A549 (cell line): ENCODE measurements at places on chromosomes 6 and 20.

GRCh38 chr6:158993639-158994038 is 6.4 kb downstream of the RSPH3 start:
- DNase-seq, result no peak

DNA sequence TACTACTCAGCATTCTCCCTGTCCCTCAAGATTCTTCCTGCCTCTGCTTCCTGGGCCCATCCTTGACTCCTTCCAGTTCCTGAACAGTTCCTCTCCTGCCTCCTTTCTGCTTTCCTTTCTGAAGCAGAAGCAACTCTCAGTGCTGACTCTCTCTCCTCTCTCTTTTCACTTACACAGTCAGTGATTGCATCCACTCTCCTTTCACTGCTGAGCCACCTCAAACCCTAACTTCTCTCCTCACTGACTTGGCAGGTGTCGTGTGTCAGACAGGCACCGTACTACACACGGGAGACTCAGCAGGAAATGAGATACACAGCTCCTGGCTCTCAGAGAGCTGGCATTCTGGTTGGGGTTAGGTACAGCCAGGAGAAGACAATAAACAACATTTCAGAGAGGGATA is 5.6 kb downstream of the ABHD16A start:
- no peak for DNase-seq

- no peak for DNase-seq
These were observed 251.6 kb downstream of the ERMARD start for GRCh38 chr6:170003027-170003426.

DNA sequence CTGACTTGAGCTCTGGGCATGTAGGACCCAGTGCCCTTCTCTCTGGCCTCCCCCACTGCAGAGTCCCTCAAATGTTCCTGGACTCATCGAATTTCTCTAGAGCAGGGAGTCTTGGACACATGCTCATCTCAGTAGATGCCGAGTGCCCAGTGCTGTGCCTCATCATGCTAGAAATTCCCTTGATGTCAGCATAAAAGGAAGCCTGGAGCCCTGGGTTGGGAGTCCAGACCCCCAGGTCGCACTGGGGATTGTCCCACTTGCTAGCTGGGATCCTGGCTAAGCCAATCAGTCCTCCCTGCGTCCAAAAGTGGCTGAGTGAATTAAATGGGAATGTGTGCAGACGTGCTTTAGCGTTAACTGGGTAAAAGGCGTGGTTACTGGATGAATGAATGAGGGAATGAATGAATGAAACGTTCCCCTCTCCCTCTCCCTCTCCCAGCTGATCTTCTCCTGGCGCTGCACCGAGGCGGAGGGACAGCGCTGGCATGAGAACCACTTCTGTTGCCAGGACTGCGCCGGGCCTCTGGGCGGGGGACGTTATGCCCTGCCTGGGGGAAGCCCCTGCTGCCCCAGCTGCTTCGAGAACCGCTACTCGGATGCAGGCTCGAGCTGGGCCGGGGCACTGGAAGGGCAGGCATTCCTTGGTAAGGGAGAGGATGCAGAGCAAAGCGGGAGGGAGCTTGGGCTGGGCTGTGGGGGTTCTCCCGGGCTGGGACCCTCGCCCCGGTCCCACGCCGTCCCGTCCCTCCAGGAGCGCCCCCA is 1.6 kb upstream of the TOMM6 start:
- DNase-seq, result no peak

DNA sequence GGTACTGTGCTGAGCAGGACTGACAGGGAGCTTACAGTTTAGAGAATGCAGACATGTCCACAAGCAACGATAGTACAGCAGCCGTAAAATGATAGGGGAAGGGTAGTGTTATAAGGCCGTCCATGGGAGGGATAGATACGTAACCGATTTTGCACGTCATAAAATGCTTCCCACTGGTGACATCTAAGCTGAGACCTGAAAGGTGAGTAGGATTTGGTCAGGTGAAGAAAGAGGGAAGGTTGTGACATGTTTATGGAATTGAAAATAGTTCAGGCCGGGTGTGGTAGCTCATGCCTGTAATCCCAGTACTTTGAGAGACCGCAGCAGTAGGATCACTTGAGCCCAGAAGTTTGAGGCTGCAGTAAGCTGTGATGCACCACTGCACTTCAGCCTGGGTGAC is 25.6 kb downstream of the SNX9 start:
- no peak for DNase-seq

DNA sequence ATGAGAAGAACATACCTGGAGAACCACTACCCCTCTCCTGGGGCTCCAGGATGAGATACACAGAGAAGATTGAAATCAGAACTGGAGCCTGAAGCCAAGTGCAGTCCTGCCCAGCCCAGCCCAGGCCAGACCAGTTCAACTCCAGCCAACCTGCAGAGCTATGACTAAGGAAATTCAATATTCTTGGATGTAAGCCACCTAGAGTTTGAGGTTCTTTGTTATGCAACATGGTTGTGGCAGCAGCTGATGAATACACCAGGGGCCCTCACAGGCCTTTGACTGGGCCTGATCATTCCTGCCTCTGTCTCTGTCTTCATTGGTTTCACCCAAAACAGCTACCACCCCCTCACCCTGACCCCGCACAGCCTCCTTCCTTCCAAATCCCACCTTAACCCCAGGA is 167.8 kb downstream of the LRFN2 start:
- DNase-seq, result peak; percentile 9

DNA sequence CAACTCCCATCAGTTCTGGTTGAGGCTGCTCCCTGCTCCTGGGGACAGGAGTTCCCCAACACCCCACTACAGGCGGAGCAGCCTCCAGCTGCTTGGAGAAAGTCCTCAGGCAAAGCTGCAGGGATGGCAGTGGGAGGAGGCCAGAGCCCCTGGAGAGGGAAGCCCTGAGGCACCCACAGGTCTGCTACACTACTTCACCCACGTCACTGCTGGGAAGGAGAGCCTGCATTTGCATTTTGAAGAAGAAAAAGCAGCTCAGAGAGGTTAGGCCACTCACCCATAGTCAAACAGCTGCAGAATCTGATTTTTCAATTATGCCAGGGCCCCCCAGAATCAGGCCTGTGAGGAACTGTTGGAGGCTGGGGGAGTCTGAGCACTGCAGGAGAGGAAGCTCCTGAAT is 17.2 kb downstream of the BFSP1 start:
- no peak for DNase-seq

DNA sequence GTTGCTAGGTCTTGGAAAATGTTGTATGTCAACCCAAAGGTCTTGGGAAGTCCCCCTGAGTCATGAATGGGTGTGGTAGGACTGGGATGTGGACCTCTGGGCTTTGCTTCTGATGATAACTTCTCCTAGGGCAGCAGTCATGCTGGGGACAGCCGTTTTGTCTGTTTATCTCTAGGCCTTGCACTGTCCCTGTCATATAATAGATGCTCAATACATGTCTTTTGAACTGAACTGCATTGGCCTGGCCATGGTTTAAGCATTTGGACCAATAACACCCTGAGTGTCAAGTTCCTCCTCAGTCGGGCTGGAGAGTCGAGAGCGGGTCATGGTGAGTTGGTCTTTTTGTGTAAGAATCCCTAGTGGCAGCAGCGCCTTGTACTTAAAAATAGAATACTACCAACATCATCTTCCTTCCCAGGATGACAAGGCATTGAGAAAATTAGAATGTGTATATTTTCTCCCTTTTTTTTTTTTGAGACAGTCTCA is 43.1 kb downstream of the E2F3 start:
- DNase-seq, result peak; percentile 38

- DNase-seq, result no peak
These were observed at the start of gene HLA-DRB1 for GRCh38 chr6:32589596-32590449. Gene HLA-DRB1, minus strand, starts transcription at chr6:32589848. Its CDS starts 106 bp downstream, at chr6:32589742.

- no peak for DNase-seq
These were observed 345.6 kb downstream of the CDC5L start for GRCh38 chr6:44733126-44733525.

DNA sequence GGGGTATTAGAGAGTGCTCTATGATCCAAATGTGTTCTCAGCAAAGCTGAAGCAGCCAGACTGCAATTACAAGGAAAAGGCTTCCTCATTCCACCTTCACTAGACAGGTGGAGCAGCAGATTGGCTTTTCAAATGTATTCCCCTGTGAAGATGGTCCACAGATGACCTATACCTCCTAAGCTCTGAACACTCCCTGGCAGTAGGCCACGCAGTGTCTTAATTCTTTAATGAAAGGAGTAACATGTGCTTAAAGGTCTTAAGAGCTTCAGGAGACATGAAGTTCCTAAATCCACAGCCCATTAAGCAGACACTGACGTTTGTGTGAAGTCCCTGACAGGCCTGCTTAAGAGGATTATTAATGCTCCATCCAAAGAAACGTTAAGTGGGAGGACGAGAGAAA is 138.9 kb upstream of the NUP153 start:
- no peak for DNase-seq

DNA sequence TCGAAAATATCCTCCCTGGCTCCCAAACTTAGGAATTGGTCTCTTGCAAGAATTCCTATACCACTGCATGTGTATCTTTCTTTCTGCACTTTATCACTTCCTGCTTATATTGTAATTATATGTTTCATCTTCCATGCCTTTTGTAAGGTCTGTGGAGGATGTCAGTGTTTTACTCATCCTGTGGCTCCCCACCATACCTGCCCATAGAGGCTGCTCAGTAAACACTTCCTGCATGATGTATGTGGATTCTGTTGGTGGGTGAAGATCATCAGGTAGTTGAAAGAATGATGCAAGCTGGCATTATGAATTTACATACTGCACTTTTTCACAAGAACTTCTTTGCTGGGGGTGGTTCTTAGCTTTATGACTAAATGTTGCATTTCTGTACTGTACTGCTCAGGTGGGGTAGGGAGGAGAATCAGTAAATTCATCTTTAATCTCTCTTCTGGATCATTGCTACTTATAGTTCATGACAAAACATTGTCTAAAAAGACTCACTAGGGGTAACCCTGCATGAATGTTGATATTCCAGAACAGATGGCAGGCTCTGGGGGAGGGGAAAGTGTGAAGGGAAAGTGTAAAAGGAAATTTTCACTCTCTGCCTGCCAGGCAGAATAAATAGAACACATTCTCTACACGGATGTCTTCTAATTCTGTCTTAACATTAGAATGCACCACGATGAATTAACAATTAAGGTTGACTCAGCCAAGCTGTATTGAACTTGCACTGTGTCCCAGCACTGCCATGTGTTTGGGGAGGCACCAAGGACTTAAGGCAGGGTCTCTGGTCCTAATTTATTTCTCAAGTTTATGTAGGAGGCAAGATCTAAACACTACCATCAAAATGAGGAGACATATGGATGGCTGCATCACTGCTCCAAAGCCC is 36.0 kb upstream of the KLHL31 start:
- DNase-seq, result no peak

DNA sequence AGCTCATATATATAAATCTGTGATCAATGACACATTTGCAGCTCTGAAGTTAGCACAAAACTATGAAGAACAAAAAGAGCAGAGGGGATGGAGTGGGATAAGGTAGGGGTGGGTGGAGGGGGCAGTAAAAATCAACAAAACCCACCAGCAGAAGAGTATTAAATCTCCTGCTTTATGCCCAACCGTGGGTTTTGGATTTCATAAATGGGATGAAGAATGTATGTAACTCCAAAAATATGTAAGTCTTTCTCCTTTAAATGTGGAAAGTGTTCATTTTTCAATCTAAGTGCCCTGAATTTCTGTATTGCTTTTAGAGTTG is 480.3 kb upstream of the MARCKS start:
- DNase-seq, result no peak

DNA sequence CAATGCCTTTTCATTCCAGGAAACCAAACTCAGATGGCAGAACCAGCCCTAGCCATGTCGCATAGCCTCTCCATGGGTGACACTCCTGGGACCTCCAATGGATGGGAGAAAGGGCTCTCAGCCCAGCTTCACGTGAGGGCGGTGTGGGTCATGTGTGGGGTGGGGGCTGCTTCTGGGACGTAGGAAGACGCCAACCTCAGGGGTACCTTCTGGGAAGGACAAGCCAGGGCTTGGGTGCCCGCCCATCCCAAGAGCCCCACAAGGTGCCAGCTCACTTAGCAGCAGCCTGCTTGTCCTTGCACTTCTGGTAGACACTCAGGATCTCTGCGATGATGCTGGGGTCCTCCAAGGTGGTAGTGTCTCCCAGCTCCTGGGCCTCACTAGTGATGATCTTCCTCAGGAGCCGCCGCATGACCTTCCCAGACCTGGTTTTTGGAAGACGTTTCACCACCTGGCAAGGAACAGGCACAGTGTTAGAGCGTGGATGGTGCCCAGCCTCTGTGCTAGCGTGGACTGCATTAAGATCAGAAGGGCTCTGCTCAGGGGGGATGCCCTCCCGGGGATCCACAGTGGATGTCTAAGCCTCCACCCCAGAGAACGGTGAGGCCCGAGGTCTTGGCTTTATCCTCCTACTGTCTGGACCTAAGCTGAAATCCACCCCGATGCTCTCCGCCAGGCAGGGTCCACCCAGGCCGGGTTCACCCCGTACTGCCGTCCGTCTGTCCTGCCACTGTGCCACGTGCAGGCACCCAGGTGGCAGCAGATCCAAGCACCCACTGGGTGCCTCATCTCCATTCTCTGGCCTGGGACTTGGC is 15.1 kb upstream of the APMAP start:
- DNase-seq, result no peak

DNA sequence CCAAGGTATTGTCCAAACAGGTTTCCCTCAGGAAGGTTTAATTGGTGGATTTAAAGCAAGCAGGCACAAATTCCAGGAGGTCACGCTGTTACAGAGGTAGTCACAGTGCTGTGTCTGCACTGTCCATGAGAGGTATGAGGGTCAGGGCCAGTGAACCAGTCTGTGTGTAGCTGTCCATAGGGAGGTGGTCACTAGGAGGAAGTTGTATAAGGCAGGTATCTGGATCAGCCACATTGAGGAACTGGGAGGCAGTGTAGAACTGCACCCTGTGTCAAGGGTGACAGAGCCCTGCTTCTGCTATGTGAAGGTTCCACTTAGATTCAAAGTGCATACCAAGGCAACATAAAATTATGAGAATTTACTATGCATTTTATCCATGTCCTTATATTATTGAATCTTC is 73.3 kb downstream of the MAP3K4 start:
- DNase-seq, result no peak

DNA sequence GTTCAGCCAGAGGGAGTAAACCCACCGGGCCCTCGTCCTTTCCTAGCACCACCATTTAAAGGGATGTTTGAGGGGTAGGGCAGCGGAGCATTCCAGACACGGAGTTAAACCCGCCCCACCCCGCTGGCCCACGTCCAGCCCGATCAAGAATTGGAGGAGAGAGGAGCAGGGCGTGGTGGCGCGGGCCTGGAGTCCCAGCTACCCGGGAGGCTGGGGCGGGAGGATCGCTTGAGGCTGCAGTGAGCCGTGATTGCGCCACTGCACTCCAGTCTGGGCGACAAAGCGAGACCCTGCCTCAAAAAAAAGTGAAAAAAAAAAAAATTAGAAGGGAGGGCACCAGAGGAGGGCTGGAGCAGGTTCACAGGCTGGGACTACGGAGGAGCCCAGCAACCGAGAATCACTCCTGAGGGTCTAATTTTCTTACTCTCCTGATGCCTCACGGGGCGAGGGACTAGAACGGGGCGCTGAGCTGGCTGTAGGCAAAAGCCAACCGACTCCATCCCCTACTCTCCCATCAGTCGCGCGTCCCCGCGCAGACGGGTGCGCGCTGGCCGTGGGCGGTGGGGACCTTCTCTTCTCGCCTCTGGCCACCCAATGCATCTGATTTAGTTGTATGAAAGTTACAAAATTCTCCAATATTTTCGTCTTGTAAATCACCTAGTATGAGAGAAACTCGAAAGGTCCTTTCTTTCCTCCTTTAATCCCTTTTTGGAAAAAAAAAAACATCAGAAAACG is 6.1 kb upstream of the HSPA1B start:
- peak; percentile 71 for DNase-seq

- DNase-seq, result no peak
These were observed 4.2 kb downstream of the OCSTAMP start for GRCh38 chr20:46546298-46546697.

- DNase-seq, result no peak
These were observed 19.7 kb upstream of the SGK2 start for GRCh38 chr20:43538878-43539700.
